GM06990 (cell line): ENCODE measurements at places on chromosomes 6 and 20.

DNA sequence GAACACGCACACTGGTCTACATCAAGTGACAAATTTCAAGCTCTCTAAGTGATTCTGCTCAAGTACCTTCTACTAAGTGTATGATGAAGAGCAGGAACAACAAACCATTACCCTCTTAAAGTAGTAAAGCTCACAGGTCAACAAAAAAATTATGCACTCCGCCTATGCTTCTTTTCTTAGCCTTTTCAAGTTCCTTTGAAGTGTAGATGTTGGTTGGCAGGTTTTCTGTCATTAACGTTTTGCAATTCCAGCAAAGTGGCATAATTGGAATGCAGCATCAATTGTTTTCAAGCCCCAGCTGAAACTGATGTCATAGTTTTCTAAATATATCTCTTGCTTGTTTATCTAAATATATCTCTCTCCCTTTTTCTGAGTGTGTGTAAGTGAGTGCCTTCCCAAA is 396.9 kb upstream of the EYS start:
- no peak for DNase-seq

GRCh38 chr6:75531174-75531573 is 37.6 kb upstream of the FILIP1 start:
- DNase-seq, result no peak

DNA sequence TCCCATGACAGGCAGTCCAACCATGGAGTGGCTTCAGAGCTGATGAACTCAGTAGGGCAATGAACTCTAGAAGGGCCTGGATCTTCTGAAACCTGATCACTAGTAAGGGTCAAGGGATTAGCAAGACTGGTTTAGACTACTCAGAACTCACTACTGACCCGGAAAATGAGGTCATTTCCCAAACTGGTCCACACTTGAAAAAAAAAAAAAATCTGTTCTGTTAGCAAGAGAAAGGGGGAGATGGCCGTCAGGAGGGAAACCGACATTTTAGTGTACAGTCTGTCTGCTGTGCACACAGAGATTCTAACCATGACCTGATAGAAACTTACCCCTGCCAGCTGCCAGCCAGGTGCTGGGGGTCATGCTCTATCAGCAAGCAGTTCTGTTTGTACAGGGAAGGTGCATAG is 262.4 kb upstream of the AGPAT4 start:
- peak; percentile 36 for DNase-seq

DNA sequence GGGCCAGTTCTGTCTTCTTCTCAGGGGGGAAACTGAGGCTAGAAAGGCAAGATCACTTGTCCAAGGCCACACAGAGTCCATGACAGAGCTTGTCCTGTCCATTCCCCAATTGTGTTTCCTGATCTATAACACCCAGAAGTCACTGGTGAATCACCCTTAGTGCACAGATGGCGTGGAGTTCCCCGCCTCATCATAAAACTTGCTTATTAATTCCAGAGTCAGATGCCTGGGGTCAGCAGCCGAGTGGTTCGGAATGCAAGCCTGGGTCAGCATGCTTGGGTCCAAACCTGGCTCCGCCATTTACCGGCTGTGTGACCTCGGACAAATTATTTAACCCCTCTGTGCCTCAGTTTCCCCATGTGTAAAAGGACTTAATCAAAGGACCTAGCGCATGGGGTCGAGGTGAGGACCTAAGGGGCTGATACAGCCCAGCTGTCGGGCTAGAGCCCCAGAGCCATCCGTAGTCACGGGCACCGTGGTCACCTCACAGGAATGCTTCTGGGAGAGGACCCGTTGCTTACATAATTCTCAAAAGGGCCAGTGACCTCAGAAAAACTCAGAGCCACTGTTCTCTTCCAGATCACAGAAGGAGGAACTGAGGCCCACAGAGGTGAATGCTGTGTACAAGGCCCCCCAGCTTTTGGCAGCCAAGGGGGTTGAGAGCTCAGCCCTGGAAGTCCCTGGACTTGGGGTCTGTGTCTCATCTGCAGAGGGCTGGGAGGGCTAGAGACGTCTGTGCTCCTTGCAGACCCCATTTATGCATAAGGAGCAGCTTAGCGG is 1.4 kb upstream of the ZBP1 start:
- no peak for DNase-seq

DNA sequence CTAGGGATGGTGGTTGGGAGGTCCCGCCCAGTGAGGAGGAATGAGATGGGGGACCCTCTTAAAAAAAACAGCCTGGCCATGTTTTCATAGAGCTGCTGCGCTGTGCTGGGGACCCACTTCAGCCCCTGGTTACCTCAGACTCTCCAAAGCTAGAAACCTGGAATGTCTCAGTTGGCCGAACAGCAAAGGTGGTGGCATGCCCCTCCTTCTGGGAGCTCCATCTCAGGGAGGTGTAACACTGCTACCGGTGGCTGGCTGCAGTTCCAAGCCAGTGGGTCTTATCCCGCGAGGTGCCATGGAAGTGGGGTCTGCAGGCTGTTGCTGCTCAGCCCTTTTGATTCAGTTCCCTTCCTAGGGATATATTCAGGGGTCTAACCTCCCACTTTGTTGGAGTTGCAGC is 35.7 kb upstream of the TFB1M start:
- DNase-seq, result no peak

GRCh38 chr6:148700741-148701311 is 46.0 kb upstream of the UST start:
- DNase-seq, result no peak

DNA sequence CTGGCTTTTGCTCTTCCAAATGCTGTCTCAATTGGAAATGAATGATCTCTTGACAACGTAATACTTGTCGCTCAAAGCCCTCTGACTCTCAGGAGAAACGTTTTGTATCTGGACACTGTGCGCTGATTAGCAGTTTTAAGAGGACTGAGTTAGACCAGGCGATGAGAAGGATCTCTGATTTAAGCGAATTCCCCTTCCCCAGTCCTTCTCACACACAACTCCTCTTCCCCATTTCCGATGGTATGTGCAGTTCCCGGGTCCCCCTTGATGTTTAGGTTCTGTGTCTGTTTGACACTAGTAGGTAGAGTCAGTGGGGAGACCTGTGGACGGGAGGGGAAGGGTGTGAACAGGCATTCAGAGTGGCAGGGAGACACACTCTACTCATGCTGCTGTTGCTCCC is 2.5 kb downstream of the ZDHHC14 start:
- DNase-seq, result no peak

DNA sequence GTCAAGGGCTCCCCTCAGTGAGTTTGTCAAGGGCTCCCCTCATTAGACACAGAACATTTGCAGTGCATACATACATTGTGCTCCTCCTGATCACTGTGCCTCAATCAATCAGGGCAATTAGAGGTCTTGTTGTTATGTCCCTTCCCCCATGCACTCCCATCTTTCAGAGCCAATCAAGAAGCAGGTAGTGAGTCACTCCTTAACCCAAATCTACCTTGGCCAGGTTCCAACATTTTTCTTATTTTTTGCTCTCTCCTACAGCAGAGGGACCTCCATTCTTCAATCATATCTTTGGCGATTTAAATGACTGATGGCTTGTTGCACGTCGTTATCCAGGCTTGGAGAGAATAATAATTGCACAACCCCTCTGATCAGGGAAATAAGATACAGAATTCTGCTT is 409.9 kb upstream of the SPTLC3 start:
- no peak for DNase-seq

DNA sequence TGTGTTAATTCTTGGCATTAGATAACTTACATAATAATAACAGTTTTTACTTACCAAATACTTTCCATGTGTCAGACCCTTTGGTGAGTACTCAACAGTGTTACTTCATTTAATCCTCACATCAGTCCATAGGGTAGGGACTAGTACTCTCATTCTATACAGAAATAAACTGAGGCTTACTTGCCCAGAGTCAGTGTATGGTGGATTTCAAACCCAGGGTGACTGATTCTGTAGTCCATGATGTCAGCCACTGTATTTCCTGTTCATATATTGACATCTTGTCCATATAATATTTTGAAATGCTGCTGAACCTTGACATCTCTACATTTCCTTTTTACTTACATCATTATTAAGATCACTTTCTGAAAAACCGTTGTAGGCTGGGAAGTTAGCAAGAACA is 2.5 kb upstream of the PNLDC1 start:
- DNase-seq, result no peak

DNA sequence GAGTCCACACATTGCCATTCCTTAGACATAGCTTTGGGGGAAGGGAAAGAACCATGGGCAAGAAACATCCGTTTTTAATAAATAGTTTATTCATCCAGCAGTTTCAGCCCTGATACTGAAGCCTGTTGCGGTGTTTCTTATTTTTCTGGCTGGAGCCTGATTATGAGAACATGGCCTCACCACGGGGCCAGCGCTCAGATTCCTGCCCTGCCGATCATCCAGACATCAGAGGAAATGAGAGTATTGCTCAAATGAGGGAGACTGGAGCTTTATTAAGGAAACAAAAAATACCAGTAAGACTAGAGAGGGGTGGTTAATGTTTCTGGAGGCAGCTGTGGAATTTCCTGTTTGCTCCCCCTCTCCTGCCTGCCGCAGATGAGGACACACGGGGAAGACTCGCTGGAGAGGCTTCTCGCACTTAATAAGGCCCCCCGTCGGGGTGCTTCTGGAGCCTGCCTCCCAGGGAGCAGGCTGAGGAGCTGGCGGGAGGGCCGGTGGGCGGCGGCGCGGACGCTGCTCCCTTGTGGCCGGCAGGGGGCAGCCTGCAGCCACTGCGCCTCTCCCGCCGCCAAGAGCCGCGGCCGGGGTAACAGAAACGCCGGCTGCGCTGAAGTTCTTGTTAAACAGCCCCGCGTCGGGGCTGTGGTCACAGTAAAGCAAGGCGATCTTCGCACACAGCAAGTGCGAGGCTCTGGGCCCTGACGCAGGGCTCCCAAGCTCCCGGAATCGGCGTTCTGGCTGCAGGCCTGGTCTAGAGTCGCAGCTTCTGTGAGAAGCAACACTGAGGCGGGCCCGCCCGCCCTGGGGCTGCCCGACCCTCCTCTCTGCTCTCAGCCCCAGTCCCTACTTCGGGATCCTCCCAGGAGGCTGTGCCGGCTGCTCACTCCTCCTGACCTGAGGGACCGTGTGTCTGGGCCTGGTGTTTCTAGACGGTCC is 17.5 kb downstream of the LEMD2 start:
- peak; percentile 57 for DNase-seq

- DNase-seq, result no peak
Measured at GRCh38 chr6:36445621-36446020, 2.8 kb downstream of the KCTD20 start.

GRCh38 chr6:328924-329323 is 36.6 kb downstream of the DUSP22 start:
- DNase-seq, result no peak

- no peak for DNase-seq
Measured at GRCh38 chr6:123402052-123402451, 234.7 kb downstream of the TRDN start.

GRCh38 chr6:14706378-14706929 is 539.4 kb upstream of the JARID2 start:
- DNase-seq, result no peak

GRCh38 chr6:41824571-41825569 is 37.4 kb downstream of the TOMM6 start:
- no peak for DNase-seq

GRCh38 chr20:13809373-13809772 is 24.5 kb downstream of the NDUFAF5 start:
- no peak for DNase-seq

- DNase-seq, result no peak
Measured at GRCh38 chr6:21598674-21599023, 5.1 kb downstream of the SOX4 start.

DNA sequence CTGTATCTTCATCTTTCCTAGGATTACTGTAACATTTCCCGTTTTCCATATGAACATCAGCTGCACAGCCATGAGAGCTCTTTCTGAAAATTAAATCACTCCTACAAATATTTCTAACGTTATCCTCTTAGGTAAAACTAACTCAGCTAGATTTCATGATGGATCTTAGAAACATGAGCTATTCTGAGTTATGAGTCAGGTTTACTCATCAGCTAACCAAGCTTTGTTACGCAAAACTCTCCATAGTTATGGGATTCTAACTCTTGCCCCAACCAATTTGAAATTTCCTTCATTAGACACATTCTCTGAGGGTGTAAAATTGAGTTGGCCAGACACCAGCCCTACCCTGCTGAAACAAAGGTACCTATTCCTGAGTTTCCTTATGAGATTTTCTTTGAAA is 14.0 kb downstream of the DEFB110 start:
- no peak for DNase-seq

- no peak for DNase-seq
Measured at GRCh38 chr20:25309395-25310267, 61.7 kb downstream of the PYGB start.

DNA sequence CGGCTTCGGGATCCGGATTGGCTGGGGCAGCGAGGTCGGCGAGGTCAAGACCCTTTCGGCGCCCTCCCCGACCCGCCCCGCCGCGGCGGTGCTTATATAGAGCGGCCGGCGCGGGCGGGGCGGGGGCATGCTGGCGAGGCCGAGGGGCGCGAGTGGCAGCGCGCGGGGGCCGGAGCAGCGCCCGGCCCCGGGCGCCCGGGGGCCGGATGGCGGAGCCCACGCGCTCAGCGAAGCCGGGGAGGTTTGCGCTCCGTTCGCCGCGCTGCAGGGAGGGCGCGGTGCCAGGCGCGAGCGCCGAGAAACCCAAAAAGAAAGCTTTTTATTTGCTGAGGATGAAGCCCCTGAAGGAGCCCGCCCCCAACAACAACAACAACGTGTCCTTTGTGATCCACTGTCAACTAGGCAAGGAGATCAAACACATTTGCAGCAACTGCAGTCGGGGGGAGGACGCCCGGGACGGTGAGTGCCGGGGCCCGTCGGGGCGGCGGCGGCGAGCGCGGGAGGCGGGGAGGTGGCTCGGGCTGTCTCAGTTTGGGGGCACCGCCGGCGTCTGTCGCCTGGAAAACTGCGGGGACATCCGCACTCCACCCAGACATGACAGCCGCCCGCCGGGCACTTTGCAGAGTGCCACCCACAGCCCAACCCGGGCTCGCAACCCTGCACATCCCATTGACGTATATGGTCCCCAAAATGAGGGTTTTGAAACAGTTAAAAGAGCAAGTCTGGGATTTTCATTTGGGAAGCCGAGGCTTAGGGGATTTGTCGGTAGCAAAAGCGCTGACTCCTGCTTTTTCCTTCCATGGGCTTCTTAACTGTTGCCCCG is 297.3 kb downstream of the PHACTR1 start:
- no peak for DNase-seq

DNA sequence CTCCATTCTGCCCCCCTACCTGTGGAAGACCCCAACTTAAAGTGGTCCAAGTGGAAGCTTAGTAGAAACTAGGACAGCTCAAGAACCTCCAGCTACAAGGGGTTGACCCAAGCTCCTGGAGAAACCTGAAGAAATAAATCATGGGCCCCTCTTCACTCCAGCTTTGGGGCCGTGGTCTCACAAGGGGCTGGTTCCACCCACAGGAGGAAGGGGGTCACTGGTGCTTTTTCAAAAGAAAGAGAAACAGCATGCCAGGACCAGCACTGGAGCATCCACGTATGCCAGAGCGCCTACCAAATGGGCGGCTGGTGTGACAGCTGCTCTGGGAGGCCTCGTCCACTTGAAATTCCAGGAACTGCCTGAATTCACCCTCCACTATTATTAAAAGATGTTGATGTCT is 14.4 kb upstream of the ANKRD60 start:
- DNase-seq, result no peak
